ENCODE measurements at places on chromosomes 7 and 10.

- no peak for DNase-seq
These were observed 134.2 kb downstream of the CHN2 start for GRCh38 chr7:29328811-29329210.

- DNase-seq: no peak
These were observed 42.8 kb downstream of the PDLIM1 start for GRCh38 chr10:95247881-95248583.

GRCh38 chr7:123635551-123636359 lies 19.9 kb upstream of the LMOD2 start:
- DNase-seq: no peak

DNA sequence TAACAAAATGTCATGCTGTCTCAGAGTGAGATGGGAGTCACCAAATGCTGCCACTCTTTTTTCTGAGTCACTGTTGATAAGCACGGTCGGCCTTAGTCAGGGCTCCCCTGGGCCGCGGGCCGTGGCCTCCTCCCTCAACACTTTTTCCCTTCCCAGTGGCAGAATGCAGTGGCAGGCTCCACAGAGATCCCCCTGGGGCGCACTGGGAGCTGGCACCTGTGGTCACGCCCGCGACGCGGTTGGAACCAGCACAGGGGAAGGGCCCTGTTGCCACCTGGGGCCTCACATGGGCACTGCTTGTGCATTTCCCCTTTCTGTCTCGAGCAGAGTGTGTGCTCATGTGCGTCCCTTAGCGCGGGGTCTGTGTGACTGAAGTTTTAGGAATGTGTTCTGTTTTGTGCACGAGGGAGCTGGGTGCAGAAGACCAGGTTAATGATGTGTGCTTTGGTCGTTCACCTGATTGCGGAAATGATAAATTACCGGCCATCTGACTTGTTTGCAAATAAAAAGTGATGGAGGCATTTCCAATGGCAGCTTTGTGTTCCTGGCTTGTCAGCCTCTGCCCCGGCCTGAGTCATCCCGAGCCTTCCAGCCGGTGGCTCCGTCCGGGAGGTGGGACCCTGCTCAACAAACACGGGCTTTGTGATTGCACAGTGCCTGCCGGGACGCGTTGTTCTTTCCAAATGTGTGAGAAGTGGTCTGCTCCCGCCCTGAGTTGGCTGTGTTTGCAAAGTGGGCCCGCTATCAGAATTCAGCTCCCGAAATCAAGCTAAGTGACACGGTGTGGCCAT lies 100.7 kb downstream of the NKX6-2 start:
- no peak for DNase-seq

- DNase-seq: no peak
These were observed 33.5 kb downstream of the GDI2 start for GRCh38 chr10:5779730-5780129.

- DNase-seq: no peak
These were observed 103.1 kb downstream of the CALCR start for GRCh38 chr7:93471456-93471855.

DNA sequence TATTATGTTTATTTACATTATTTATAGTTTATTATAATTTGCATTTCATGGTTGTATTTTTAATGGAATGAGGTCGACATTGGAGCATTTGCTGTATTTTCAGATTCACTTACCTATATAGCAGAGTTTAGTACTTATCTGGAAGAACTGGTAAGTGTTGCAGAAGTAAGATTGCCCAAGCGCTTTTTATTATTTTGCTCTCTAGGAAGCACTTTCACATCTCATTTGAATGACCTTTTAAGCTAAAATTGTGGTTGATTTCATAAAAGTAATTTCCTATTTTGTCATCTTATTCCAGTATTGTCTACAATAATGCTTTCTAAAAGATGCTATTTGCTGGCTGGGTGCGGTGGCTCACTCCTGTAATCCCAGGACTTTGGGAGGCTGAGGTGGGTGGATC lies 28.6 kb downstream of the SEC61A2 start:
- no peak for DNase-seq

DNA sequence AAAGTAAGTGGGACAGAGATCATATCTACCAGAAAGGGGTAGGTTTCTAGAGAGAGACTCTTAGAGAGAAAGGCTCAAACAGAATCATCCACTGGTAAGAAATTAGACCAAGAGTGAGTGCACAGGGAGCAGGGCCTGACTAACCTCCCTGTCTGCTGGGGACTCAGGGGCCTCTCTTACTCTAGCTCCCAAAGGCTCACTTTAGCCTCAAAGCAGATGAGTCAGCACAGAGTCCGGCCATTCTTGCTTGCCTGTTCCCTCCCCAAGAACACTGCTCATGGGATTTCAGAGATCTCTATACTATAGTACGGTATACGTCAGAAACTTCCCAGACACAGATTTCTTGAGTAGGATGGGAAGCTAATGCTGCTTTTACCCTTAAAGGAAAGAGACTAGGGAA lies 32.7 kb downstream of the RBM28 start:
- no peak for DNase-seq

- peak; percentile 61 for DNase-seq
These were observed 26.0 kb upstream of the JMJD1C start for GRCh38 chr10:63491588-63492316.

All from right hindlimb (tissue), 1 donor.